ENCODE measurements at places on chromosomes 3 and 15. TPM values are rescaled to one million over a fixed set of nuclear protein-coding genes. Genes with fewer than 3 reads are reported as not detected.

Gene TOPAZ1
- total RNA-seq = not detected

Gene NR2F2
- total RNA-seq = 126 TPM

Gene IGSF10
- 1.7 TPM for total RNA-seq

DNA sequence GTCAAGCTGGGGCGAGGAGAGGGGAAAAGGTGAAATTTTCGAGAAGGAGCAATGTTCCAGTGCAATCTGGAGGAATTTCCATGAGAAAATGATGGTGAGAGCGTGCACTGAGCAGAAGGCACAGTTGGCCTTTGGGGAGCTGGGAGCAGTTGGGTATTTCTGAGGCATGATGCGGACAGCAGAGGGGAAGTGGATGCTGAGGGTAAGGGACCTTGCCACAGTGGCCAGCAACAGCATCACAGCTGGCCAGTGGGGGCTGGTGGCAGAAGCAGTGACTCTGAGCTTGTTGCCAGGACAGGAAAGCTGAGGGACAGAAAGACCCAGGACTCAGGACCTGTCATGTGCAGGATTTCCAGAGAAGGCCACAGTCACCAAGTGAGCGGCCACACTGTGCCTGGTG lies 98.9 kb downstream of the LSM3 start:
- DNase-seq = no peak

DNA sequence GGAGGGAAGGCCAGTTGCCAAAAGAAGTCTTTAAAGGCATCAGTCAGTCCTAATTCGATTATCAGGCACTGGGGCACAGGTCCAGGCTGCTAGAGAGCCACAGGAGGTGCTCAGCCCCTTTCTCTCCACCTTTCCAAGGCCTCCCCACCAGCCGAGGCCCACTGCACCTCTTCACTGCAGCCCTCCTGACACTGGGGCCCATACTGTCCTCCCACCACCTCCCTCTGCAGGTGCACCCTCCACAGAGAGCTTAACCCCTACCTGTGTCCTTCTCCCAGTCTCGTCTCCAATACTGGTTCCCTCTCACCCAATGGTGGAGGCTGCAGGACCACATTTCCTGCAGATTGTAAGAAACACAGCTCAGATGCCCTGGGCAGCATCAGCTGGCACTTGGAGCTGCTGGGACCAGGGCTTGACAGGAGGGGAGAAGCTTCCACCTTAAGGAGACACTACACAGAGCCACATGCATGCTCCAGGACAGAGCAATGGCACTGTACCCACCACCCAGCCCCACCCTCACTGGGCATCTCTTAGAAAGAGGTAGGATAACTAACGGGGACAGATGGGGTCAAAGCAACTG lies 81.6 kb upstream of the PRR20G start:
- no peak for DNase-seq
